BJ (cell line): ENCODE measurements at places on chromosomes 6 and 20.

- DNase-seq, result no peak
Observed at GRCh38 chr6:166308769-166309589, 787 bp upstream of the PRR18 start.

DNA sequence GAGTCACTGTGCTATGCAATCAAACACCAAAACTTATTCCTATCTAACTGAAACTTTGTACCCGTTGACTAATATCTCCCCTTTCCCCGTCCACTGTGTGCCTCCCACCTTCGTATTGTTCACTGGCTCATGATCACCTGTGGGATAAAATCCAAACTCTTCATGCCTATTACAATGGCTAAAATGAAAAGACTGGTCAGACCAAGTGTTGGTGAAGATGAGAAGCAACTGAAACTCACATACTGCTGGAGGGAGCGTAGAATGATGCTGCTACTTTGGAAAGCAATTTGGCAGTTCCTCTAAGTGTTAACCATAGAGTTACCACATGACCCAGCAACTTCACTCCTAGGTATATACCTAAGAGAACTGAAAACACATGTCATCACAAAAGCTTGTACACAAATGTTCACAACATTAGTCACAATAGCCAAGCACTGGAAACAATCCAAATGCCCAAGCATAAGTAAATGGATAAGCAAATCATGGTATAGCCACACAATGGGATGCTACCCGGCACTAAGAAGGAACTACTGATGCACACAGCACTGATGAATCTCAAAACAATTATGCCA, 13.1 kb downstream of the RPS10 start:
- no peak for DNase-seq

GRCh38 chr6:551405-551804, 105.5 kb downstream of the HUS1B start:
- DNase-seq, result peak; percentile 22

GRCh38 chr20:17522528-17522927, 8.7 kb downstream of the BFSP1 start:
- no peak for DNase-seq

GRCh38 chr20:20435453-20435852, 67.5 kb downstream of the INSM1 start:
- no peak for DNase-seq

DNA sequence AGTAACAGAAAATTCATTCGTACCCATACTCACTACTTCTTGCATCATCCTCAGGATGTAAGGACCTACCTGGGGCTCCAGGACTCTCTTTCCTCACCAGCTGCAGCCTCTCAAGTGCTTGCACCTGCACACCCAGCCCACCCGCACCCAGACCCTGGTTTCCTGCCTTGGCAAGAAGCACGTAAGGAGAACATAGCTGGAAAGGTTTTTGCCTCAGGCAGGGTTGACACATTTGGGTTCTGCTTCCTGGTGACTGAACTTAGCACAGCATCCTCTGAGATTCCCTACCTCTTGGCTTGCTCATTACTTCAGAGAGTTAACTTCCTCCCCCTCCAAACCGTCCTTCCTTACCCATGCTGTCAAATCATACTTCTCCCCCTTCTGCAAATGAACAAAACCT, 556.9 kb downstream of the CD83 start:
- DNase-seq, result no peak

DNA sequence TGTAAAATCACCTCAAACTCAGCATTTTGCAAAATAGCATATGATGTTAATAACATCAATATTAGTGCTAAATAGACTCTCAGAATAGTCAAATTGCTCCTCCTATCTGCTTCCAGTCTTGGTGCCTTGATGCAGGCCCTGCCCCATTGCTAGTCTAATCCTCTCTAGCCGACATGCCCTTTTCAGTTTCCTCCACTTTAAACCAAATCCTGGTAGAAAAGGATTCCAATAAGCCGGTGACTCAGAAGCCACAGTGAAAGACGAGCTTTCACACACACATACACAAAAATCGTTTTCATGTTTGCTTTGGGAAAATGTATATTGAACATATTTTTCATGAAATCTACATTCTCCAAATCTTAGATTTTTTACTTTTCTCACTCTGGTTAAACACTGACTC, 203.1 kb downstream of the LMBRD1 start:
- no peak for DNase-seq

DNA sequence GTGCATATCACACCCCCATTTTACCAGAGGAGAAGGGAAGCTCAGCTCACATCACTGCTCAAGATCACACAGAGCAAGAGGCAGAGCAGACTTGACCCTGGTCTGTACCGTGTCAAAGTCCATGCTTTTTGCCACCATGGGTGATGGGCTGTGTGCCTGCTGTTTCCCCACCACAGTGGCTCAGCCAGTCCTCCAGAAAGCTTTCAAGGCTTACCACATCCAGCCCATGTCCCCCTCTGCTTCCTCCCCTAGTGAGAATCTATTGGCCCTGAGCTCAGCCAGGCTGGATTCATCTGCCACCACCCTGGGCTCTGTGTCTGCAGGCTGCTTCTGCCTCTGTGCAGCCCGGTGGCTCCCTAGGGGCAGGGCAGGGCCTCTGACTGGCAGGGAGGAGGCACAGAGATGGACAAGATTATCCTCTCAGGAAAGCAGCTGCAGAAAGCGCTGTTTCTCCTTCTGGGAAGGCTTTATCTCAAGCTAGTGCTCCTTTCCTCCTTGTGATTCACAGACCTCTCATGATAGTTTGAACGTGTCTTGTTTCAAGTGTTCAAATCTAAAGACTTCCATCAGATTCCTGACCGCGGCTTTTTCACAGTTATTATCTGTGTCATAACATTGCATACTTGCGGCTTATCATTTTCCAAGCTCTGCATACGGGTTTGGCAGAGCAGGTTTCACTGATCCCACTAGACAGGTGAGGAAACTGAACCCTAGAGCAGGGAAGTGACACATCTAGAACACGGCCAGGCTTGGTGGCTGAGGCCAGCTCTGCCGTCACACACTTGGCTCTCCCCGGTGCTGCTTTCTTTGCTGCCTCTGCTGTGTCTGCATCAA, 37.4 kb downstream of the VEGFA start:
- DNase-seq, result no peak

DNA sequence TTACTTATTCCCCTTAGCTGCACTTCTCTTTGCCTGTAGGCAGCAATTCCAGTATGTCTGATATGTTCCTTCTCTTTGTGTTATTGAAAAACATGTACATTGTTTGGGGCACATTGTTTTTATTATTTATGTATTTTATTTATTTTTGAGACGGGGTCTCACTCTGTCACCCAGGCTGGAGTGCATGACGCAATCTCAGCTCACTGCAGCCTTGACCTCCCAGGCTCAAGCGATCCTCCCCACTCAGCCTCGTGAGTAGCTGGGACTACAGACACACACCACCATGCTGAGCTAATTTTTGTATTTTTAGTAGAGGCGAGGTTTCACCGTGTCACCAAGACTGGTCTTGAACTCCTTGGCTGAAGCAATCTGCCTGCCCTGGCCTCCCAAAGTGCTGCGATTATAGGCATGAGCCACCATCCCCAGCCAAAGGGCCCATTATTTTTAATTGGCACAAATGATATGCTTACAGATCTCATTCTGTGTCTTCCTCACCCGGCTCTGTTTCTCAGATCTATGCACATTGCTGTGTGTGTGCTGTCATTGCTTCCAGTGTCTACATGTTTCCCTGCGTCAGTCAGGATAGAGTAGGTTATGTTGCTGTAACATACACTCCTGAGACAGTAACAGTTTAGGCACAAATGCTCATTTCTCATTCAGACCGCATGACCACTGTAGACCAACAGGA, 54.1 kb upstream of the NELFCD start:
- DNase-seq, result no peak

DNA sequence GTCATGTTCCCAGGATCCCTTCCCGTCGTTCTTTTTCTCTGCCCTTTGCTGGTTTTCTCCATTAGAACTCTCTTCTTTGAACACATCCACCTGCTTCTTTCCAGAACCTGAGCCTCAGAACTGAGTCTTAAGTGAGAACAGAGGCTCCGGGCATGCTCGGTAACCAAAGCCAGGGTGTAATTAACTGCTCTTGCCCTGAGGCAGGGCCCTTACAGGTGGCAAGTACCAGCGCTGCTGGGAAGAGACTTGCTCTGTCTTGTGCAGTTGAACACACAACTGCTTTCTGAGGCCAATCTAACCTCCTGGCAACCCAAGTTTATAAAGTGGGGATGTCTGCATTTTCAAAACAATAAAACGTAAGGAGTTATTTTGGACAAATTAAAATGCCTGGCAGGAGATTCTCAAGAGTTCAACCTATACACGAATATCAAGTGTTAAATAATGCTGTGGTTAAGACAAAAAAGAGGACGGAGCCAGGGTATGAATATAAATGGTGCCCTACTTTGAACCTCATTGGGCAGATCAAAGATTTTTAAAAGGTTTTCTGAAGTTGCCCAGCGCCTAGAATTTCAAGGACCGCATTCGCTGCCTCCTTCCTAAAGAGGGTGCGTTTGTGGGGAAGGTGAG, 12.4 kb upstream of the DEK start:
- no peak for DNase-seq
